ENCODE measurements at places on chromosomes 7 and 10.

- no peak for DNase-seq
These were observed 56.7 kb upstream of the TFEC start for GRCh38 chr7:116087291-116087690.

- no peak for DNase-seq
These were observed 247.5 kb downstream of the KLF6 start for GRCh38 chr10:3537518-3537917.

GRCh38 chr10:6667679-6668270 is 87.7 kb upstream of the PRKCQ start:
- DNase-seq, result no peak

DNA sequence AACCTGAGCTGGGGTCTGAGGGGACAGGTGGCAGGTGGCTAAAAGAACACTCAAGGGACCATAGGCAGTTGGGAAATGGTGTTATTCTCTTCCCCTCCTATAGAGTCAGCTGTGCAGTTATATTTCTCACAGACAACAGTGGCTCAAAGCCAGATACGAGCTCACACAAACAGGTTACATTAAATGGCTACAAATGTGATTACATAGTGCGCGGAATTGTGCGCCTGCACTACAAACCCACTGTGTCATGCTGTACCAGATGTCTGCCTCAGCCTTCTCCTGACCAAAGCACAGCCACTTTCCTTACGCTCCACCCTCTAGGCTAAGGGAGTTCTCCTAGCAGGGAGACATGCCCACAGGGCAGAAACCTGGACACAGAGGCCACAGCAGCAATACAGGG is 387.2 kb downstream of the CNTNAP2 start:
- no peak for DNase-seq

DNA sequence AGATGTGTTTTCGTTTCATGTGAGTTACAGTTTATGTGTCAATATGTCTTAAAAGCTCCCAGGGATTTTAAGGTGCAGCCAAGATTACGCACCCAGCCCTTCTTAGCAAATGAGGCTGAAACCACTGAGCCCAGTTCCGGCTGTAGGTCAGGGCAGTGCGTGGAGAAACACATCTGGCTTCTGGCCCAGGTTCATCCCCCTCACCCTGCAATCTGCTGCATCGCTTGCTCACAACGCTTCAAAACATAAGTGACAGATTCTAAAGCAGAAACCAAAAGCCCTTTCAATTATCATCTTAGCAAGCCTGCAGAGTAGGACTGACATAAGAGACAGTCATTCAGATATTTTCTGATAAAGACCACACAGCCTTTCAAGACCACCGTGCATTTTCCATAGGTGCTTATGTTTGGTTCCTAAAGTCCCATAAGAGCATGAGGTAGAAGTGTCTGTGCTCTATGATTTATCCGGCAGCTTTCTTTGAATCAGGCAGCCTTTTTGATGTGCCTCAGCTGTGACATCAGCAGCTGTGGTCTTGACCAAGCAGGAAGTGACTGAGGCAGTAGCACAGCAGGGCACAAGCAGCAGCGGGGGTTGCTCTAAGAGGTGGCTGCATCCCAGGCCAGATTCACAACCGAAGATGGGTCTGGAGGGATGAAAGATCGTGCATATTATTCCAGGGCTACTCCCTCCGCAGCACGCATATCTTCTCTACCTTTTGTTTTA is 72.1 kb upstream of the LYZL2 start:
- DNase-seq, result peak; percentile 92

GRCh38 chr10:2985729-2986232 is 81.6 kb upstream of the PFKP start:
- DNase-seq, result no peak

Measured in T-helper 2 cell treated with Interferon-gamma antibody and Interleukin-4, amounts not matched to agents 5 μg/mL and 100 μg/mL, for 36 hours (primary cell).